ENCODE measurements at places on chromosomes 7 and 10.

- DNase-seq = peak; percentile 36
Measured at GRCh38 chr7:50204581-50204980, 99.9 kb upstream of the IKZF1 start.

GRCh38 chr10:73965890-73966768 lies 31.8 kb upstream of the VCL start:
- no peak for DNase-seq

- DNase-seq = no peak
Measured at GRCh38 chr10:74957285-74957961, 131.0 kb downstream of the KAT6B start.

GRCh38 chr7:116195451-116195850 lies 14.9 kb upstream of the TES start:
- DNase-seq = no peak

- DNase-seq = no peak
Measured at GRCh38 chr7:141389140-141389796, 161.9 kb upstream of the AGK start.

GRCh38 chr10:125556882-125557281 lies 126.1 kb downstream of the TEX36 start:
- DNase-seq = no peak

GRCh38 chr7:19293431-19293830 lies 148.2 kb upstream of the FERD3L start:
- DNase-seq = no peak

GRCh38 chr10:123726836-123727235 lies 60.7 kb downstream of the GPR26 start:
- no peak for DNase-seq

DNA sequence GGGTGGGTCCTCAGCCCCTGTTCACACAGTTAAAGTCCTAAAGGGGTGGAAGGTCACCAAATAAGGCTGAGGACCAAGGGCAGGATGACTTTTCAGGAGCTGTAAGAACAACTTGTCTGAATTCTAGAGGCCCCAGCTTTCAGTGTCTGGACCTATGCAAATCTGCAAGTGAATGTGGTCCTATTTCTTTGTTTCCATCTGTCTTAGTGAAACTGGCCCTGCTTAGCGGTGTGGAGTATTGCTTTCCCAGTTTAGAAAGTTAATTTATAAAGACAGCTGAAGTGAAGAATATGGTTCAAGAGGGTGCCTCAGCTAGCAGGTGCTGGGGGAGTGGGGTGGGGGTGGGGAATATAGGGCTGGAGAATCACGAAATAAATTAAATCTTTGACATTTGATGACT lies 40.1 kb downstream of the HHEX start:
- no peak for DNase-seq

DNA sequence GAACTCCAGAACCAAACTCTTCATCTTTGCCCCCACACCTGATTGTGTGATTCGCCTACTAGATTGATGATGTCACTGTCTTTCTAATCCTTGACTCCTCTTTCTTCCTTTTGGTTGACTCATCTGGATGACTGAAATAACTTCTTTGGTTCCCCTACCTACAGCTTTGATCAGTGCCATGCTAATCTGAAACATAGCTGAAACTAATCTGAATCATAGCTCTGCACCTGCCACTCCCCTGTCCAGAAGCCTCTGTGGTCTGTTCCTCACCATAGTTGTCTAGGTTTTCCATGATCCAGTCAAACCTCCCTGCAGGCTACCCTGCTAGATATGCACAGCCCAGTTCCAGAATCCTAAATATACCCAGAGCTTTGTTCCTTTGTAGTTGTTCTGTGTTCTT lies 51.9 kb downstream of the ZNF365 start:
- no peak for DNase-seq

GRCh38 chr7:123120286-123120685 lies 79.5 kb downstream of the SLC13A1 start:
- DNase-seq = no peak

DNA sequence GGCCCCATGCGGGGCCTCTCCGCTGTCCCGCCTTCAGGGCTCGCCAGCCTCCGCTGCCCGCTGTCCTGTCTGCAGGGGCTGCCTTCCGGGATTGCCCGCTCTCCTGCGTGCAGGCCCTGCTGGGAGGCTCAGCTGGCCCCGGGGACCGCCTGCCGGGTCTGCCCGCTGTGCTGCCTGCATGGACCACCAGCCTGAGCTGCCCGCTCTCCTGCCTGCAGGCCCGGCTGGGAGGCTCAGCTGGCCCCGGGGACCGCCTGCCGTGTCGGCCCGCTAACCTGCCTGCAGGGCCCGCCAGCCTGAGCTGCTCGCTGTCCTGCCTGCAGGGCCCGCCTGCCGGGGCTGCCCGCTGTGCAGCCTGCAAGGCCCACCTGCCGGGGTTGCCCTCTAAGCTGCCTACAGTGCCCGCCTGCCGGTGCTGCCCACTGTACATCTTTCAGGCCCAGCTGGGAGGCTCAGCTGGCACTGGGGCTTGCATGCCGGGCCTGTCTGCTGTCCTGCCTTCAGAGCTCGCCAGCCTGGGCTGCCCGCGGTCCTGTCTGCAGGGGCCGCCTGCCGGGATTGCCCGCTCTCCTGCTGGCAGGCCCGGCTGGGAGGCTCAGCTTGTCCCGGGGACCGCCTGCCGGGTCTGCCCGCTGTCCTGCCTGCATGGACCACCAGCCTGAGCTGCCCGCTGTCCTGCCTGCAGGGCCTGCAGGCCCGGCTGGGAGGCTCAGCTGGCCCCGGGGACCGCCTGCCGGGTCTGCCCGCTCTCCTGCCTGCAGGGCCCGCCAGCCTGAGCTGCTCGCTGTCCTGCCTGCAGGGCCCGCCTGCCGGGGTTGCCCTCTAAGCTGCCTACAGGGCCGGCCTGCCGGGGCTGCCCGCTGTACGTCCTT lies 165.1 kb downstream of the GLRX3 start:
- peak; percentile 56 for DNase-seq

- no peak for DNase-seq
Measured at GRCh38 chr7:90165724-90166123, 11.5 kb downstream of the STEAP1 start.

GRCh38 chr10:132043861-132044695 lies 21.7 kb upstream of the JAKMIP3 start:
- DNase-seq = no peak

Data from CD4-positive, alpha-beta T cell treated with Interleukin-21 for 1 hour (primary cell).